ENCODE measurements at places on chromosomes 7 and 10.
A peak's percentile ranks its signal among the peaks of the same experiment; 100 is the strongest.

GRCh38 chr10:118342638-118343020, 505 bp upstream of the FAM204A start:
- DNase-seq, result no peak

- DNase-seq, result no peak
Measured at GRCh38 chr7:148590471-148590870, at the start of gene C7orf33. TSS of gene C7orf33 (plus strand) at chr7:148590766. CDS start at chr7:148590926, 160 bp downstream.

DNA sequence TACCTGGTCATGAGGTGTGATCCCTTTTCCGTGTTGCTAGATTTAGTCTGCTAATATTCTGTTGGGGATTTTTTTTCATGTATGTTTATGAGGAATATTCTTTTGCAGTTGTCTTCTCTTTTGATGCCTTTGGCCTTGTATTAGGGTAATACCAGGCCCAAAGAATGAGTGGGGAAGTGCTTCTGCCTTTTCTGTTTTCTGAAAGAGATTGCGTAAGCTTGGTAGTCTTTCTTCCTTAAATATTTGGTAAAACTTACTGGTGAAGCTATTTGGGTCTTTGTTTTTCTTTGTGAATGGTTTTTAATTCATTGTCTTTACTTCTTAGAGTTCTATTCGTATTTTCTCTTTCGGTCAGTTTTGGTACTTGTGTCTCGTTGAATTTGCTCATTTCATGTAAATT, 51.1 kb downstream of the SHH start:
- DNase-seq, result no peak

DNA sequence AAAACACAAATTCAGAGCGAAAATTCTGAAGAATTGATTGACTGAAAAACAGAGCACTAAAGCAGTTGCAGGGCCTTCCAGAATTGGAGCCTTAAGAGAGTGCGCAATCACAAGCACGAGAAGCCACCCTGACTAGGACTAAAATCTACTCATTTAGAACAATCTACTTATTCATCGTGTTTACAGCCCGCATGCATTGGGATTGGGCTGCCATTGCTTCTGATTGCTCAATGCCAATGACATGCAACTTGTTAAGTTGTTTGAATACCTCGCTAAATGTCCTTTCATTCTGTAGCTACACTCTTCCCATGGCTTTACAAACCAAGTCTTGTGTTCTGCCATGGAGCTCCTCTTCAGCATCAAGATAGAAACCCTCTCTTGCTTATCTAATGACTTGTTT, 425.9 kb upstream of the POM121L12 start:
- no peak for DNase-seq

GRCh38 chr7:147564786-147565476, 1025.6 kb upstream of the C7orf33 start:
- no peak for DNase-seq

- DNase-seq, result no peak
Measured at GRCh38 chr10:128091636-128092210, 34.5 kb downstream of the MKI67 start.

DNA sequence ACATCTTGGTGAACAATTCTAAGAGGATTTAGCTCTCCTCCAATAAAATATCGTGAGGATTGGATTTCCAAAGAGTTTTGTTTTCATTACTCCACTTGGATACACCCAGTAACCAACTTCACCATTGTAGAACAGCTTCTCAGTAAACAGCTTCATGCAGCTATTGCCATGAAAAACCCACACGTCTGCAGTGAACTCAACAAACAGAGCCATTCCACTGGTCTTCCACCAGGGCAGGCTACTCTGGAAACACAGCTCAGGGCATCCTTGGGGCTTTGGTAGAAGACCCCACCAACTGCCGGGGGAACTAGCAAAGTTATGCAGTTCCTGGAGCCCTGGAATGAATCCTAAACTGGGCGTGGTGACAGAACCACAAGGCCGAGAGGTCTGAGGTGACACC, 77.4 kb downstream of the CALN1 start:
- no peak for DNase-seq

- DNase-seq, result peak; percentile 89
Measured at GRCh38 chr7:44748045-44748947, at the start of gene ZMIZ2. TSS of gene ZMIZ2 (plus strand) at chr7:44748847. CDS start at chr7:44756250, 7,403 bp downstream.

- no peak for DNase-seq
Measured at GRCh38 chr10:122154545-122155366, 116.3 kb upstream of the BTBD16 start.

- DNase-seq, result no peak
Measured at GRCh38 chr7:2460641-2461040, 15.6 kb downstream of the GRIFIN start.

GRCh38 chr7:10677668-10678232, 295.9 kb upstream of the PHF14 start:
- no peak for DNase-seq

GRCh38 chr10:69321865-69322264, 43.6 kb downstream of the HK1 start:
- DNase-seq, result no peak

DNA sequence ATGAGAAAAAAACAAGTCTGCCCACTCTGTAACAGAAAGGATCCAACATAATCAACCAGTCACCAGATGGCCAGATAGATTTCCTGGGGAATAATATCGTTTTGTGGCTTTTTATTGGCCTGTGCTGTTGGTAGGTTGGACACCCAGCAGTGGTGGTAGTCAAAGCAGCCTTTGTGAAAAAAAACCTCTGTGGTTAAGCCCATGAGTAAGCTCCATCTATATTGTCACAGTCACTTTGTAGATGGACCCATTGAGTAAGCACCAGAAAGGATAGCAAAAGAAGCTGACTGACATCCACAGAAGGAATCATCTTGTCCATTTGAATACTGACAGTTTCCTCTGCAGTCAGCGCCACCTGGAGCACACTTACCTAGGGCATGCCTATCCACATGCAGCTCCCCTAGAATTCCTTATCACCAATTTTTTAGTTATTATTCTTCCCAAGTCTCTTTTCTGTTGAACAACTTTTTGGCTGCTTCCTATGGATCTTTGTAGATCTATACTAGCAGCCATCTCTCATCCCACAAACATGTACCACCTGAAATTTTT, 96.9 kb downstream of the IQUB start:
- peak; percentile 66 for DNase-seq

DNA sequence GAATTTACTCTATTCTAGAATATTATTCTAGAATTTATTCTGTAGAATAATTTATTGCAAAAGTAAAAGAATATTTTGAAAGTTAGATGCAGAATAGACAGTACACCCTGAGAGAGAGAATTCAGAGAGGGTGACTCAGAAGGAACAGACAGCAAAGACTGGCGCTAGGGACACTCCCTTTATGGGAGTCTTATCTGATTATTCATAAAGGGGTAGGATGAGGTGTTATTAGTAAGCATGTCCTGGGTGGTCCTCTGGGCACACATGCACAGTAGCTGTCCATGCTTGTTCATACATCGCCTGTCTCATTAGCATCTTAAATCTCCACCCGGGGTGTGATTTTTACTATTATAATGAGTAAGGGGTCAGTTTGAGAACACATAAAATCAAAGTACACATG, 100.1 kb downstream of the XPNPEP1 start:
- no peak for DNase-seq

- no peak for DNase-seq
Measured at GRCh38 chr10:123373591-123373990, 219.4 kb downstream of the BUB3 start.

DNA sequence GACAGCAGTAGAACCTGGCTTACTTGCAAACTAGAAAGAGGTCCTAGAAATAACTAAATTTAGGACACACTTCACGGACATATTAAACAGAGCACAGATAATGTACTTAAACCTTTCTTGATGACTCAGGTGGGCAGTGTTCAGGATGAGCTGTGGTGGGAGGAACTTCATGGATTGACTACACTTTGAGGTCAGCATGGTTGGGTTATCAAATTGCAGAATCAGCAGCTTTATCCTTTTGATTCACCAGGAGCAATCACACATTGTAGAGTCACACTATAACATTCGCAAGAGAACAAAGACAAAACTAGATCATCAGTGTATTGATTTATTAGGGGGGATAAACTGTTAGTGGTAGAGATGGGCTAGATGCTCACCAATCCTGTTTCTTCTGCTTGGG, 38.6 kb upstream of the AGK start:
- no peak for DNase-seq

GRCh38 chr10:23284674-23285335, 59.8 kb downstream of the C10orf67 start:
- DNase-seq, result no peak

- DNase-seq, result no peak
Measured at GRCh38 chr10:110755781-110756180, 111.6 kb downstream of the RBM20 start.
